B cell (primary cell): ENCODE measurements at places on chromosomes 1 and 21.
A peak's percentile ranks its signal among the peaks of the same experiment; 100 is the strongest.

DNA sequence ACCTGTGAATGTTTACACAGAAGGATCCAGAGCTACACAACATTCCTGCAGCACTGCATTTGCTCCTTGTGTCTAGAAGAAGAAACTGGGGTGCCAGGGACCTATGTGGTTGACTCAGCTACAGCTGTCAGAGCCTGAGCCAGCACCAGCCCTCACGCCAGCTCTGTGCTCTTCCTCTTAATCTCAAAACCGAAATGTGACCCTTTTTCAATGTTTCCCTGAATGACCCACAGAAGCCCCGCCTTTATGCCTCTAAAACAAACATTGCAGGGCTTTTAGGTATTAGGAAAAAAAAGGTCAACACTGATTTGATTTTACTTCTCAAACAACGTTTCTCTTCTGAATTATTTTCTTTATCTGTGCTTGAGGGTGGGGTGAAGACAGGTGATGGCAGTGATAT, 260.5 kb downstream of the DYRK1A start:
- no peaks in the 10 kb centered on the region for H3K4me1 ChIP-seq
- no peak for DNase-seq
- H3K4me3 ChIP-seq: no peak overlapping the region
- H3K27ac ChIP-seq: no peak overlapping the region

GRCh38 chr1:205572421-205572820, 59.4 kb downstream of the ELK4 start:
- H3K36me3 ChIP-seq: no peaks in the 10 kb centered on the region
- H3K27me3 ChIP-seq: peaks cover 18% of the 10 kb centered on the region
- H3K27ac ChIP-seq: no peak overlapping the region
- H3K4me1 ChIP-seq: peaks cover 6% of the 10 kb centered on the region

GRCh38 chr1:223772771-223773160, 60.4 kb downstream of the CAPN2 start:
- H3K27ac ChIP-seq: no peak overlapping the region
- peaks cover 62% of the 10 kb centered on the region for H3K36me3 ChIP-seq
- no peak overlapping the region for H3K4me3 ChIP-seq

- H3K27me3 ChIP-seq: no peaks in the 10 kb centered on the region
- no peak overlapping the region for H3K4me3 ChIP-seq
- no peaks in the 10 kb centered on the region for H3K36me3 ChIP-seq
- H3K27ac ChIP-seq: no peak overlapping the region
Measured at GRCh38 chr1:201370500-201370899, 7.0 kb downstream of the TNNT2 start.

DNA sequence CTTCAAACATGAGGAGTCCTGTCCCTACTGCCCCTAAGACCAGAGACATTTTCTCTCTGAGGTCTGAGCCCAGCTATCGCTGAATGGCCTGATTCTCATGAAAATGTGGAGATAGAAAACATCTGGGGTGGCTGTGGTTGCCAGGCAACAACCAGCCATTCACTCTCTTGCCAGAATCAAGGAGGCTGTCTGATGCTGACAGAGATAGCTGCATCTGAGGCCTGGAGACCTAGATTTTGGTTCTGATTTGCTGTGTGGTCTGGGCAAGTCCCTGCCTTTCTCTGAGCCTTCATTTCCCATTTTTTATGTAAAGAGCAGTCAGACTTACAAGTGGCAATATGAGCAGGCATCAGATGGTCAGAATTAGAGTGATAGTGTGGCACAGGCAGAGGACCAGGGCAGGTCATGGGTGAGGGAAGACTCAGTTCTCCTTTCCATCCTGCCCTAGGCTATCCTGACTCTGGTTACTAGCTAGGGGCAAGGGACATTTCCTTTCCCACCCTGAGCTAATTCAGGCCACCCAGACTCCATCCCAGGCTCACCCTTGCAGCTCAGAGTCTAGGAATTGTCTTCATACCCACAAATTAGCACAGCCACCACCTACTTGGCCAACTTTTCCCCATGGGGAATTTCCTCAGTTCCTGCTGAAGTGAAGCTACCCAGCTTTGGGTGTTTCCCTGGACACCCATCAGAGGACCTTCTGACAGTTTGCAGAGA, 20.0 kb upstream of the RNF19B start:
- H3K4me1 ChIP-seq: peaks cover 44% of the 10 kb centered on the region
- no peak overlapping the region for H3K4me3 ChIP-seq
- H3K27ac ChIP-seq: no peak overlapping the region
- DNase-seq: peak; percentile 24
